CD4-positive, alpha-beta T cell treated with Interleukin-10 for 1 hour (primary cell): ENCODE measurements at places on chromosomes 6 and 20.
A peak's percentile ranks its signal among the peaks of the same experiment; 100 is the strongest.

DNA sequence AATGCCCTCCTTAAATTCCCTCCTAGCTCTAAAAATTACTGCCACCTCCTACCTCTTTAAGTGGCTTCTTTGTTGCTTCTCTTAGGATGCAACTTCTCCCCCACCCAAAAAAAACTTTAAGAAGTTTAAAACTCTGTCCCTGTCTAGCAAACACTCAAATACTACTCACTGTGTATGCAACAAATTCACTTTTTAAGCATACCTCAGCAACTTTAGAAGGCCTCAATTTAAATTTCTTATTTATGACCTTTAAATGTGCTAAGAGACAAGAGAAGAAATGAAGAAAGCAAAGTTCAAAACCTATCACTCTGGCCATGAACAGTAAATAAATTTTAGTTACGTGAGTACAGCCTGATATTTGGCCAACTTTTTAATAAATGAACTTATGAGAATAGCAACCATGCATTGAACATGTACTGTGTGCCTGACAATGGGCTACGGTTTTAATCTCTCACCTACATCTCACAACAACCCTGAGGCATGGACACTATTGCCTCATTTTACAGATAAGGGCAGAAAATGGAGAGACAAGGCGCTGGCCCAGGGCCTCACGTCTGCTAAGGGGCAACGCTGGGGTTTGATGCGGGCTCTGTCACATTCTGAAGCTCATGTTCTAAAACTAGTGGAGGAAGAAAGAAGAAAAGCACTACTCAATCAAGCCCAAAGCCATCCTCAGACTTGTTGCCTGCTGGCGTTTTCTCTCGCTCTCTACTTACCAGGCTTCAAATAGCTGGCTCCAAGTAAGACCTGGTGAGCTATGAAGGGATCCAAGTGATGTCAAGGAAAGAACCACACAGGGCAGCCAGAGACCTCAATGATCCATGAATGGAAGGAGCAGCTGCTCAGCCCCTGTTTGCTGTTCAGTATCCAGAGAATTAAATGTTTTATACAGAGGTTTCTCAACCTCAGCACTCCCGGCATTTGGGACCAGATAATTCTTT lies 99.8 kb downstream of the TBC1D7 start:
- DNase-seq = no peak

- no peak for DNase-seq
Measured at GRCh38 chr6:15474196-15474595, 188.6 kb downstream of the DTNBP1 start.

DNA sequence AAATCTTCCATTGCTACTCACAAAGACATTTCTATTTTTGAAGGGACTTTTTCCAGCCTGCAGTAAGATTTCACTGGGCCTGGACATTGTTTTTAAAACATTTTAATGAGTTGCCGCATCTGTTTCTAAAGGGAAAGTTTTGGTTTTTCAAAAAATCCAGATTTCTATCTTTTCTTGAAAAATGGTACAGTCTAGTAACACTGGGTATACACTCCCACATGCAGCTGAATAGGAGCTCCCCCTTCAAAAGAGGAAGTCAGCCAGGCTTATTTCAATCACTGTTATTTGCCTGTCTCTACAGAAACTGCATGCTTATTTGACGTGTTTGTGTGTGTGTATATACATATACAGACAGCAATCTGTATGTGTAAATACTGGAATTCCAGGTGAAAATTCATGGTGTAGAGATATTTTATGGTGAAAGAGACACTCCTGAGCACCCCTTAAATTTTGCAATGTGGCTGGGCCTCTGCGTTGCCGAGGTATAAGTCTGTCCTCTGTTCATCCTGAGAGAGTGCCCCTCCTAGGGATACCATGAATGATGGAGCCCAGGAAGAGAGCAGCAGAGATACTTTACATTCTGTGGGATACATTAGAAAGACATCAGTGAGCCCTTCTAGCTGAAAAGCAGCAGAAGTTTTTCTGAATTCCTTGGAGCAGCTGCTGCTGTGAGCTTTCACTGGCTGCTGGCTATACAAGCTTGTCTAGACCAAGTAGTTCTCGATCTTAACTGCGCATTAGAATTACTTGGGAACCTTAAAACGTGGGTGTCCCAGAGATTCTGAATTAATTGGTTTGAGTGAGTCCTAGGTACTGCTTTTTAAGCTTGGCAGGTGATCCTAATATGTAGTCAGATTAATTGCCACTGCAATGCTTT lies 12.0 kb upstream of the ABRACL start:
- no peak for DNase-seq

- no peak for DNase-seq
Measured at GRCh38 chr6:161575523-161576254, 301.8 kb upstream of the AGPAT4 start.

- no peak for DNase-seq
Measured at GRCh38 chr20:22866812-22867341, 168.2 kb upstream of the SSTR4 start.

DNA sequence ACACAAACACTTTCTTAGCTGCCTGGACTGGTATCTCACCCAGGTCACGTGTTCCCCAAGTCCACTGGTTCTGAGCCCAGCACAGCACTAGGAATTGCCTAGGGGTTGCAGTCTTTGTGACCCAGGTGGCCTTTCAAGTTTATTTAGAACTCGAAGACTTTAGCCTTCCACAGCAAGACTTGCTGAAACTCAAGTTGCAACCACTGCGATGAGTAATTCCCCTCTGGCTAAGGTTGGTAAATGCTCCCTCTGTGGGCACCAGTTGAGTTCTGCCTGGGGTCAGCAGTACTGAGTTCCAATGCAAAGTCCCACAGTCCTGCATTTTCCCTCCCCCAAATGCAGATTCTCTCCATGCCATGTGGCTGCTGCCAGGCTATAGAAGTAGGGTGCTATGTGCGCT lies 77.6 kb upstream of the MOCS1 start:
- DNase-seq = no peak

DNA sequence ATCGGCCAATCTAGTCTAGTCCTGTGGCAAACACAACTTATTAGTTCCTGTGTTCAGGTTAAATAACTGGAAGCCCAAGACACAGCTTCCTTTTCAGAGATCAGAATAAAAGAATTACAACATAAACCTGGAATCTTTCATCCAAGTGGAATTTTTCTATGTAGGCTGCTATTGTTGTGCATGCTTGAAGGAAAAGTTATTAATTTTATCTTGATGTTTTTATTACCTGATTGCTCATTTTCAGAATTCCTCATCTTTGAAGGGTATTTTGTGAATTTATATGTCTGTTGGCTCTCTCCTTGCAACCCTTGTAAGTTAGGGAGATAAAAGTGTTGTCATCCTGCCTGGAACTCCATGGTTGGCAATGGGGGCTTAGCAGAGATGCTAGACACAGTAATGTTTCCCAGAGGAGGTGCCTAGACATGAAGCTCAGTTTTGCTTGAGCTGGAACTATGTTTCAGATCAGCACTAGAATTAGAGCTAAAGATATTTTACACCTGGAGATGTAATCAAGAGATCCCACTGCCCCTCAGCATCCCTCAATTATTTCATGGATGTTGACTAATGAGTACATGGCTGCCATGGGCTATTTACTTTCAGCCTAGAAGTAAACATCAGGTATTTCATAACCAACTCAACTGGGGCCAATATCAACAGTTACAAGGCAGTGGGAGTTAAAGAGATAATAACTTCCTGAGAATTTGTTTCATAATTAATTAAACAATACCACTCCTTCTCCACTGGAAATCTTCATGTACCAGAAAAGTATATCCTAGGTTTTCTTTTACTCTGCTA lies 367.0 kb upstream of the MARCKS start:
- DNase-seq = no peak

DNA sequence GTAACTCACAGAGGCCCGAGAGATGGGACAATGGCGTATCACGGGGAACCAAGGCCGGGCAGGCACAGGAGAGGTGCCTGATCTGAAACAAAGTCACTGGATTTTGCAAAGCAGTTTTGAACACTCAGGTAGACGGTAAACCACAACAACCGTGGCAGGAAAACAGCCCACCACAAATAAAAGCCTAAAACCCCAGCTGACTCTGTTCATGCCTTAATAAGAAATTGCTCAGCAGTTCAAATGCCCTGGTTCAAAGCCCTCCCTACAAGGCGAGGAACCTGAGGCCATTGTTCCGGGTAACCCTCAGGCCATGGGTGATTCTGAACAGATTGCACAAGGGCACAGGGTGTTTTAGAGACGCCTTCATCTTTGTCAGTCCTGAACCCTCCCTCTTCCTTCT lies 114.2 kb downstream of the MAP3K7 start:
- DNase-seq = peak; percentile 50

- no peak for DNase-seq
Measured at GRCh38 chr6:44485601-44486401, 98.3 kb downstream of the CDC5L start.

- no peak for DNase-seq
Measured at GRCh38 chr20:54643761-54644160, 168.4 kb downstream of the DOK5 start.

GRCh38 chr20:4684837-4685413 lies 36.8 kb upstream of the PRND start:
- no peak for DNase-seq

DNA sequence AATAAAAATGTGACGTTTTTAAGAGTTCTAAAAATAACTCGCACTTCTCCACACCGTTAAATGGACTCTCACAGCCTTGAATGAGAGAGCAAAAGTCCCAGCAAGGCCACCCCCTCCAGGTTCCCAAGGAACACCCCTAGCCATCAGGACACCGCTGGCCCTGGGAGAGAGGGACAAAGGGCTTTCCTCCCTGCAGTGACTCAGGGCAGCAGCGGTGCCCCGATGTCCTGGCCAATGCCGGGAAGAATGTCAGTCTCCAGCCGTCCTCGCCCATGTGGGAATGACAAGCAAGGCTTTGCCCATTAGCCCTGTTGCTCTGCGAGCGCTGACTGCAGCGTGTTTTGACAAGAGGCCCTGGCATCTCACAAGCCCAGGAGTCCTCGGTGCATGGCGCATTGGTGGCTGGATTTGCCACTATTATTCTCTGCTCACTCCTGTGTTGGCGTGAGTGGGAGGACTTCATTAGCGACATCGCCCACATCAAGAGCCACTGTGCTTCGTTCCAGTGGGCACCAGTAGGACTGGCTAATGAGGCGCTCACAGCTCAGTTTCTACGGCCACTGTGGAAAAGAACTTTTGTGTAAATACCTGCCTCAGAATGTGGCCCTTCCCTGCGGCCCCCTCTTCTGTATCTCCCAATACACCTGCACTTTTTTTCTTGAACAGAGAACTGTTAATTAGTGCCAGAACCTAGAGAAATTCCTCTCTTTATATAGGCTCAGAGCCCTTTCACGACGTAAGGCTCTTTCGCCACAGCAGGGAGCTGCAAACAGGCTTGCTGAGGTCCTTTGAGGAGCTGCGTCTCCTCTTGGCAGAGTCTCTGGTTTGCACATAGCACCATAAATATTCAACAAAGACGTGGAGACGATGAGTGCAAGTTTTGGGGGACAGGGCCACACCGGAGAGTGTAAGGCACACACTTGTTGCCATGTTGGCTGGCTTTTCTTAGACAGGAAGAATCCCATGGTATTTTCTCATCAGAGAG lies 336.6 kb downstream of the TAF4 start:
- no peak for DNase-seq

GRCh38 chr20:37789408-37789807 lies 95.6 kb downstream of the CTNNBL1 start:
- no peak for DNase-seq

DNA sequence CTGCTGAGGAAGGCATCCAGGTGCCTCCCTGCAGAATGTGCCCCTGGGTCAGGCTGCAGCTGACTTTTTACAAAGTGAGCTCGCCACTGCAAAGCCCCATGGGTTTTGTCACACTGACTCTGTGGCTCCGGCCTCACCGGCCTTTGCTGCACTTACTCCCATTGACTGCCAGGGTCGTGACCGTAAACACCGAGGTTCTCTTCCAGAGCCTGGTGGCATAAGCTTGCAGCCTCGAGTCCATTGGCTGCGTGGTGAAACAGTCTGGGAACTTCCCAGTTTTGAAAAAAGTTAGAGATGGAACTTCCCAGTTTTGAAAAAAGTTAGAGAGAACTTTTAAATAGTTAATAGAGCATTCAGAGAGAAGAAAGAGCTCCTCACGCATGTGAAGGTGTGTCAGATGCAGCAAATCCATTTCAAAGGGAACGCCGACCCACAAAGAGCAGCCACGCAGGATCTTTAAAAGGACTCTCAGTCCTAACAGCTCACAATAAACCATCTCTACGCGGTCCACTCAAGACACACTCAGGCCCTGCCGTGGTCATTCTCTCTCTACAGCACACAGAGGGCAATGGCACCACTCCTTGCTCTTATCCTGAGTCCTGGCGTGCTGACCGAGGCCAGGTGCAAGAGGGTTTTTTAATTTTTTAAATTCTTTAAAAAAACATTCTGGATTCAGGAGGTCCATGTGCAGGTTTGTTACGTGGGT lies 12.8 kb downstream of the RAMACL start:
- DNase-seq = no peak

DNA sequence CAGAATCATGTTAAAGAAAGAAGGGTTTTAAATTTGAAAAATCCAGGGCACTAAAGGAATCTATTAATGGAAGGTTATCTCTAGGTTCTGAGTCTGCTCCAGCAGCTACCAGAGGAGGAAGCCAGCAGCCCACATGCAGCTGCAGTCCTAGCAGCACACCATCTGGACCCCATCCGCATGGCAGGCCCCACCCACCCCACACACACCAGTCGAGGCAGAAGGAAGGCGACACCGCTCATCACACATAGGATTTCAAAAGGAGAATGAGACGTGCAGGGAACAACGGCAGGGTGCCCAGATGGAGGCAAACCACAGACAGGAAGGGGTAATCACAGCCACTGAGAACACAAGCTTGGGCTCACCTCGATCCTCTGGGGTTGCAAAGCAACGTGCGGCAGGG lies 78.9 kb downstream of the GINS1 start:
- no peak for DNase-seq

DNA sequence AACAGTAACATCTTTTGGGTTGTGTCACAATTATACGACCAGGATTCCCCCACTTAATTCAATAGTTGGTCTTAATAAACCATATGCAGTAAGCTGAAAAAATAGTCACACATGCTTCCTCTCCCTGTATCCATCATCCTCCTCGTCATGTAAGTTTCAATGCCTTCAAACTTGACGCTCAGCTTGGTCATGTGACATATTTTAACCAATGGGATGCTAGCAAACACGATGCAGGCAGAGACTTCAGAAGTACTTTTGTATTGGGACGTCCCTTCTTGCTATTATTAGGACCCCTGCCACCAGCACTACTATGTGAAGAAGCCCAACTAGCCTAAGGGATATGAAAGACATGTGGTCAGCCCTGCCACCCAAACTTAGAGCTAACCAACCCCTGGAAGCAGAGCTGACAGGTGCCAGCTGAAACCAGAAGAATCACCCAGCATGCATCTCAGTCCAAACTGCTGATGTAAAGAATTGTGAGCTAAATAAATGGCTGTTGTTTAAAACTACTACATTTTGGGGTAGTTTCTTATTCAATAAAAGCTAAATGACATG lies 49.3 kb downstream of the CGA start:
- no peak for DNase-seq
